Upper lobe of left lung (tissue), 6 donors: ENCODE measurements at places on chromosomes 6 and 20.

GRCh38 chr20:36028106-36028808 is 59.9 kb downstream of the CNBD2 start:
- no peak for DNase-seq

DNA sequence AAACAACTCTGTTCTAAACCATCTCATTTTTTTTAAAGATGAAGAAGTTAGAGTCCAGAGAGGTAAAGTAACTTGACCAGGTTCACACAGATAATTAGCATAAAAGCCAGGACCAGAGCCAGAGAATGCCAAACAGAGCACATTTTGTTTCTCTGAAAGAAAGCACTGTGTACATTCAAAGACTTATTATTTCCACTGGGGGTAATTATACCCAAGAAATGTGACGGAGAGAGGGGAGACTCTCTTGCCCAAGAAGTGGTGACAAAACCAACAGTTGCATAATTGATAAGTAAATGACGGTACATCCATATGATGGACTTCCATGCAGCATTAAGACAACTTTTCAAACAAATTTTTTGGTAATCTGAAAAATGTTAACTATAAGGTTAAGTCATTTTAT is 111.6 kb downstream of the RTN4IP1 start:
- DNase-seq, result no peak

GRCh38 chr20:9916761-9917160 is 77.9 kb upstream of the PAK5 start:
- no peak for DNase-seq

- no peak for DNase-seq
Measured at GRCh38 chr6:148599967-148600426, 146.8 kb upstream of the UST start.

DNA sequence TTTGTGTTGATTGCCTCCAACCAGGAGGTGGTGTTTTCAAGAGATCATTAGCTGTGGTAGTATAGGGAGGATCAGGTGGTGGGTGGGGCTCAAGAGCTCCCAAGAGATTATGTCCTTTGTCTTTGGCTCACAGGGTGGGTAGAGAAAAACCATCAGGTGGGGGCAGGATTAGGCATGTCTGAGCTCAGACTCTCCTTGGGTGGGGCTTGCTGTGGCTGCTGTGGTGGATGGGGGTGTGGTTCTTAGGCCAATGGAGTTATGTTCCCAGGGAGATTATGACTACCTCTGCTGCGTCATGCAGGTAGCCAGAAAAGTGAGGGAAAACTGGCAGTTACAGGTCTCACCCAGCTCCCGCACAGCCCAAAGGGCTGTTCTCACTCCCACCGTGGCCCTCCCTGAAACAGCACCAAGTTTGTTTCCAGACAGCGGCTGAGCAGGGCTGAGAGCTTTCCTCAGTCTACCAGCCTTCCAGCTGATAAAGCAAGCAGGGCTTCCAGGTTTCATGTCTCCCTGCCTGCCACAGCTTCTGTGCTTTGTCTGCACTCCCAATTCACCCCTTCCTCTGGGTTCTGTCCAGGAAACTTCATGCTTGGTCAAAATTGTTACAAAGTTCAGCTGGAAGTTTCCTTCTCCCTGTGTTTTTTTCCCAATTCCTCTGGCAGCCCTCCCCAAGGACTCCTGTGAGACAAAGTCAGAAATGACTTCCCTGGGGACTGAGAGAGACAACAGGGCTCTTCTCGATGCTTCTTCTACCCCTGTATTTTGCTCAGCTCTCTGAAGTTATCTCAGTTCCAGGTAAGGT is 481.1 kb upstream of the MAN1A1 start:
- DNase-seq, result no peak

DNA sequence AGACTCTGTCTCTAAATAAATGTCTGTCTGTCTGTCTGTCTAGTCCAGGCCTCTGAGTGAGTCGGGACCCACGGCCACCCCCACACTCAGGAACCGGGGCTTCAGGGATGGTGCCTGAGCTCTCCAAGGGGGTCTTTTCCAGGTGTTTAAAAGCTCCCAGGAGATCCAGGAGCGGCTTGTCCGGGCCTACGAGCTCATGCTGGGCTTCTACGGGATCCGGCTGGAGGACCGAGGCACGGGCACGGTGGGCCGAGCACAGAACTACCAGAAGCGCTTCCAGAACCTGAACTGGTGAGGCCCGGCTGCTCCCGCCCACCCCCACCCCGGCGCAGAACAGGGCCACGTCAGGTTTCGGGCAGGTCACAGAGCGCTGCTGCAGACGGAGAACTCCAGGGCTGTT is 5.5 kb upstream of the COL9A3 start:
- DNase-seq, result no peak

GRCh38 chr6:119350202-119350951 is 816 bp upstream of the MAN1A1 start:
- no peak for DNase-seq

DNA sequence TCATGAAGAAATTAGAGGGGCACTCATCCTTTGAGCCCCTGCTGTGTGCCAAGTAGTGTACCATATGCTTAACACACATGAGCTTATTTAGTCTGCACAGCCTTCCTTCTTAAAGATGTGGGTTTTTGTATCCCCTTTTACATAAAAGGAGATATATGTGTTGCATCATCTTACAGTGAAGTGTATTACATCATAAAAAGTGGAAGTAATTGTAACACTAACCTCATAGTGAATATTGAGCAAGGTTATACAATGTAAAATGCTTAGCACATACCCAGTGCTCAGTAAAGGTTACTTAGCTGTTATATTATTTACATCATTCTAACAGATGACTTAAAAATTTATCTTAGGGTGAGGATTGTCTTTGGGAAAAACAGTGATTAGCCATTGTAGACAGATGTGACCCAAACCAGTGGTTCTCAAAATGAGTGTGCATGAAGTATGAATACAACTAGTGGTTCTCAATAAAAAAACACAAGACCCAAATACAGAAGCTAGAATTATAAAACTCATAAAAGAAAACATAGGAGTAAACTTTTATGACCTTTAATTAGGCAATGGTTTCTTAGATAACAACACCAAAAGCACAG is 3.8 kb upstream of the PIGU start:
- no peak for DNase-seq

DNA sequence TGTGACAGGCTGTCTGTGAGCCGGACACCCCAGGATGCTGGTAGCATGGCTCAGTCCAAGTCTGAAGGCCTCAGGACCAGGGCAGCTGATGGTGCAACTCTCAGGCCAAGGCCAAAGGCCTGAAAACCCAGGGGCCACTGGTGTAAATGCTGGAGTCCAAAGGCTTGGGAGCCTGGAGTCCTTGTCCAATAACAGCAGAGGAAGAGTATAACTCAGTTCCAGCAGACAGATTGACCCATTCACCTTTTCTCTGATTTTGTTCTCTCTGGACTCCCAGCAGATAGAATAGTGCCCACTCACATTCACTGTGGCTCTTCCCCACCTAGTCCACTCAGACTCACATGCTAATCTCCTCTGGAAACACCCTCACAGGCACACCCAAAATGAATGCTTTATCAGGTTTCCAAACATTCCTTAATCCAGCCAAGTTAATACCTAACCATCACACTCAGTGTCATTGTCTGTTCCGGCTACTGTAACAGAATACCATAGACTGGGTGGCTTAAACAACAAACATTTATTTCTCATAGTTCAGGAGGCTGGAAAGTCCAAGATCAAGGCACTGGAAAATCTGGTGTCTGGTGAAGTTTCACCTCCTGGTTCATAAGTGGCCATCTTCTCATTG is 5.0 kb upstream of the TRAF3IP2 start:
- no peak for DNase-seq

DNA sequence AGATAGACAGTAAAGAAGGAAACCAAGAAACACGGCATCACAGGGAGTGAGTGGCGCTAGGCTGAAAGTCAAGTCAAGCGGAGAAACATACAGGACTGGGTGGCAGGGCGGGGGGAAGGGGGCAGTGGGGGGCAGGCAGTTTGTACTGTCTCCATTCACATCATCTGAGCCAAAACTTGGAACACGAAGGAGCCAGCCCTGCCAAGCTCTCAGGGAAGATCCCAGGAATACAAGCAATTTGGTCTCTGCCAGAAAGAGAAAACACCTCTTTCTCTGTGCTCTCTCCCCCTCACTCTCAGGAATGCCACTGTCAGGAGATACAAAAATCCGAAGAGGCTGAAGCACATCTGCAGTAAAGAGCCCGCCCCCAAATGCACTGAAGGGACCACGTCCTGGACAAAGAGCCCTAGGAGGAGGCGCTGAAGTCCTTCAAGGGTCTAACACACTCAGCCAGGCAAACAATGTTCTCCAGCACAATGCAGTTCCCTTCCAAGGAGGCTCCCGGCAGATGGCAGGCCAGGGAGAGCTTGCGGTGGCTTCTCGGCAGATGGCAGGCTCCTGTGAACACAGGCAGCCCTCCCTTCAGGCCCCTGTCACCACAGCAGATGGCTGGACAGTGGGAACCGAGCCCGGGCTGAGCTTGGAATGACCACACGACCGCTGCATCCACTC is 90.0 kb downstream of the ATP9A start:
- no peak for DNase-seq
